GM13977 (cell line): ENCODE measurements at places on chromosomes 7 and 10.

DNA sequence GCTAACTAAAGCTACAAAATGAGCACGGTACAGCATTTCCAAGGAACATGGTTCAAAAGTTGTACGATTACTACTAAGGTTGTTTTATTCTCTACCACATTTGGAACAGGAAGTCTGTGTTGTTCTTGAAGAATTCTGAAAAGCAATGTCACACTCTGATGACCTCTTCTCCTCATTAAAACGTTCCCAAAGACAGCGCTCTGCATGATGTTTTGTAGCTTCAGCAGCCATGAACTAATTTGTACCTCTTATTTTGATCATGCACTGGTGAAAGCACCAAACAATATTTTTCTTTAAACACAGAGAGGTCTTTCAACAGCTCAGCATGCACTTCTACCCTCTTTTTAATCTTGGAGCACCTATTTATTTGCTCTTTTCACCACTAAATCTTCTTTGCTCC lies 75.0 kb upstream of the TES start:
- DNase-seq, result no peak

- no peak for DNase-seq
Measured at GRCh38 chr7:158825628-158826289, 3.5 kb downstream of the ESYT2 start.

- no peak for DNase-seq
Measured at GRCh38 chr10:47371629-47372485, 12.2 kb downstream of the ZNF488 start.

DNA sequence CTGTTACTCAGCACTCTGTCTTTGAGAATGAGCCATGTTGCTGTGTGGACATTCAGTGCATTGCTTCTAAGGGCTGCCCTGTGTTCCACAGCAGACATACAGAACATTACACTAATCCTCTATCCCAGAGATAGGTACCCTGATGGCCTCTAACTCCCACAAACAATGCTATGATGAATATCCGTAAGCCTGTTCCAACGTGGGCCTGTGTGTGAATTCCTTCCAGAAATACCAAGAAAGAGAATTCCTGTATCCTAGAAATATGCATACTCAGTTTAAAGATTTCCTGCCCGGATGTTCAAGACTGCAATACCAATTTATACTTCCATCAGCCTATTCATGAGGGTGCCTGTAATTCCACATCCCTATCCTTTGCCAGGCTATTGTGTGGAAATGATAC lies 21.3 kb upstream of the ST8SIA6 start:
- DNase-seq, result no peak

DNA sequence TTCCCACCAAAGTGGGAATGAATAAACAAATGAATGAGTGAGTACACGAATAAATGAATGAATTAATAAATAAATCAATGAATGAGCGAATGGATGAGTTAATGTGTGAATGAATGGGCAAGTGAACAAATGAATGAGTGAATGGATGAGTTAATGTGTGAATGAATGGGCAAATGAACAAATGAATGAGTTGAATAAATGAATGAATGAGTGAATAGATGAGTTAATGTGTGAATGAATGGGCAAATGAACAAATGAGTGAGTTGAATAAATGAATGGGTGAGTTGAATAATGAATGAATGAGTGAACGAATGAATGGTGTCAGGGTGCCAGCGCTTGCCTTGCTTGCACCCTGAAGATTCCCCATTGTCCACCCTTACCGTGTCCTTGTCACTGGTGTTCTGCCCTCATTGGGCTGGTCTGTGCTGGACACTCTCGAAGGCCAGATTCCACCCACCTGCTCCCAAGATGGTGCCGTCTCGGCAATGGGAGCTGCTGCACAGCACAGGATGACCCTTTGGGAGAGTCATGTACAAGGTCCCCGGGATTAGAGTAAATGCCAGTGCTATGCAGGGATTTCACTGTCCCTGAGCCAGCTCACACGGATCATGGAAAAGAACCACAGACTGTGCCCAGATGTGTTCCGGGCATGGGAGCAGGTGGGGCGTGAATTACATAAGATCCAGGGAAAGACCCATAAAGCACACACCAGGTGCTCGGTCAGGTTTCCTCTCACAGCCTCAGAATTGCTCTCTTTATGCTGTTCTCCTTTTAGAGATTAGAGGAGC lies 83.2 kb downstream of the CAMK1D start:
- DNase-seq, result no peak

GRCh38 chr7:119196183-119196582 lies 971.7 kb downstream of the ANKRD7 start:
- DNase-seq, result no peak

DNA sequence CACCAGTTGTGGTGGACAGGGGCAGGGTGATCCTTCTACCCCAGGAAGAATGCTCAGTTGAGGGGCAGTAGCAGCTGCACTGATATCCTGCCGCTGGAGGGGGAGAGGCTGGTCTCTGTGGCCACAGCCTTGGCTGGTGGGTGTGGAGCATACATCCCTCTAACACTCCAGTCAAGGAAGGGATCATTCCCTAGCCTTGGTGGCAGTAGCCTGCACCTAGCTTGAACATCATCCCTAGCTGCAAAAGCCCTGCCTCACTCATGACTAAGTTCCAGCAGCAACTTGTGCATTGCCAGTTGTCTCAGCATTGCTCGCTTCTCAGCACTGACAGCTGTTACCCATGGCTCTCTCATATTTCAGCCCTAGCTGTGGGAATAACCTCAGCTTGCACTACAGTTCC lies 688.9 kb upstream of the POT1 start:
- no peak for DNase-seq

DNA sequence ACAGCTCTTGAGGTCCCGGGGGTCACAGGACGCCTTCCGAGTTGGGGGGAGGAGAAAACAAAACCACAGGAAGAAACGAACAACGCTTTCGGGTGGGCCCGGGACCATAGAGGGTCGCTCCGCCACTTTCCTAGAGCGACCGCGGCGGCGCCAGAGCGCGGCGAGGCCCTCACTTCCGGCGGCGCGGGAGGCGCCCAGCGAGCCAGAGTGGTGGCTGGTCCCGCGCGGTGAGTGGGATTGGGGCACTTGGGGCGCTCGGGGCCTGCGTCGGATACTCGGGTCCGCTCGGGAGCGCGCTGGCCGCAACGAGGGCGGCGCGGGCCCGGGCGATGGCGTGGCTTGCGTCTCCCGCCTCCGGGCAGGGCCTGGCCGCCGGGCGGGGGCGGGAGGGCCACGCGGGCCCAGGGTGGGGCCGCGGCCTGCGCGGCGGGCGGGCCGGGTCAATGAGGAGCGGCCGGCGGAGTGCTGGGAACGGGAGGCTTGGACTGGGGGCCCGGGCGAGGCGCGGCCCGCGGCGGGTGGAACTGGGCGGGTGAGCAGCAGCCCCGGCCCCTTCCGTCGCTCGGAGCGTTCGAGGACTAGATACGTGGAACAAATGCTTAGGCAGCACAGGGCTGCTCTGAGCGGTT lies at the start of gene ZNF22:
Gene ZNF22 (plus strand): TSS at position 172 of the 629 bp plus-strand sequence. CDS start 2,446 bp downstream, outside the sequence.
- peak; percentile 86 for DNase-seq

- peak; percentile 24 for DNase-seq
Measured at GRCh38 chr10:48307711-48308018, 1.2 kb downstream of the MAPK8 start.

GRCh38 chr10:68171539-68172080 lies 60.3 kb downstream of the ATOH7 start:
- DNase-seq, result no peak

GRCh38 chr10:99573790-99574189 lies 41.0 kb downstream of the NKX2-3 start:
- DNase-seq, result no peak

GRCh38 chr7:17500736-17501135 lies 202.3 kb downstream of the AHR start:
- no peak for DNase-seq

DNA sequence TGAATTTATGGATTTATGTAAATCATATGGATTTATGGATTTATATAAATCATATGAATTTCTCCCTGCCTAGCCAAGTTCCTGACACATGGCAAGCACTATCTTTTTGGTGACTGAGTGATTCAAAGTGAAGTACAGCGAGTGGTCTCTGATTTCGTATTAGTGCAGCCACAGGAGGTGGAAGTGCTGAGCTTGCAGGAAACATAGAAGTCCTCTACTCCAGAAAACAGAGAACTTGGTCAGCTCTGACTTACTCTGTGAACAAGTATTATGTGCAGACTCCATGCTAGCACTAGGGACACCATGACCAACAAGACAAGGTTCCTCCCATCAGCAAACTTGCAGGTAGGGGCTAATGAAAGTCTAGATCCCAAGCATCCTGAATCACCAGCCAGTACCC lies 28.5 kb downstream of the CYP3A5 start:
- no peak for DNase-seq

DNA sequence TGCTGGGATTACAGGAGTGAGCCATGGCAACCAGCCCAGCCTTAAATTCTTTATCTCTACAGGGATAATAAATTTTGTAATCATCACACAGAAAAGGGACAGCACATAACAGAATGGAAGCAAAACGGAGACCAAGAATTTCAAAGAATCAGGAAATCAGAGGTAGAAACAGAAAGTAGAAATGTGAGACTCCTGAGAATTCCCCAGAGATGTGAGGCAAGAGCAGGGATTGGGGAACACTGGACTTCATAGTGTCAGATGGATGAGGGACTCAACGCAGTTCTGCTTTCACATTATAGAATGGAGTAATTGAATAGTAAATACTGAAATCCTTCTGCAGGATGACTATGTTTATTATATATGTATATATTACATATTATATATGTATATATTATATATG lies 52.5 kb upstream of the MPP7 start:
- no peak for DNase-seq

- DNase-seq, result no peak
Measured at GRCh38 chr10:32865170-32865569, 92.9 kb downstream of the ITGB1 start.

- peak; percentile 75 for DNase-seq
Measured at GRCh38 chr10:79244841-79245504, 102.3 kb upstream of the PPIF start.

GRCh38 chr10:53903756-53904155 lies 897.3 kb downstream of the PCDH15 start:
- no peak for DNase-seq

- no peak for DNase-seq
Measured at GRCh38 chr10:114323023-114323422, 81.3 kb downstream of the AFAP1L2 start.

GRCh38 chr10:114386452-114386851 lies 17.9 kb downstream of the AFAP1L2 start:
- DNase-seq, result no peak

DNA sequence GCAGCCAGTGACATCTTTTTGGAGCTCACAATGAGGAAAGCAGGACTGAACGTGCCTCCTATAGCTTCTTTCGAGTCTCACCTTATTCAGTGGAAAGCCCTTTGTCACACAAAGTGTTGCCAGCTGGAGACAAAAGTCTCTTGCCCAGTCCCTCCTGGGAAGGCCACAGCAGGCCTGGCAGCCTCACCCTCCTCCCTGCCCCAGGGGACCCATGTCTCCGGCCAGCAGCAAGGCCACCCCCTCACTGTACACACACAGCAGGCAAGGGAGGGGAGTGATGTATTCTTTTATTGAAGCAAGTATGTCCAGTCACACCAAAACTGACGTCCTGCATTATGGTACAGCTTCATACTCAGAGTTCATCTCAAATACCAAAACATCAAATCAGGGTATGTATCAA lies 56.0 kb downstream of the CSGALNACT2 start:
- DNase-seq, result peak; percentile 6

GRCh38 chr7:85294176-85294575 lies 107.3 kb upstream of the SEMA3D start:
- DNase-seq, result no peak

DNA sequence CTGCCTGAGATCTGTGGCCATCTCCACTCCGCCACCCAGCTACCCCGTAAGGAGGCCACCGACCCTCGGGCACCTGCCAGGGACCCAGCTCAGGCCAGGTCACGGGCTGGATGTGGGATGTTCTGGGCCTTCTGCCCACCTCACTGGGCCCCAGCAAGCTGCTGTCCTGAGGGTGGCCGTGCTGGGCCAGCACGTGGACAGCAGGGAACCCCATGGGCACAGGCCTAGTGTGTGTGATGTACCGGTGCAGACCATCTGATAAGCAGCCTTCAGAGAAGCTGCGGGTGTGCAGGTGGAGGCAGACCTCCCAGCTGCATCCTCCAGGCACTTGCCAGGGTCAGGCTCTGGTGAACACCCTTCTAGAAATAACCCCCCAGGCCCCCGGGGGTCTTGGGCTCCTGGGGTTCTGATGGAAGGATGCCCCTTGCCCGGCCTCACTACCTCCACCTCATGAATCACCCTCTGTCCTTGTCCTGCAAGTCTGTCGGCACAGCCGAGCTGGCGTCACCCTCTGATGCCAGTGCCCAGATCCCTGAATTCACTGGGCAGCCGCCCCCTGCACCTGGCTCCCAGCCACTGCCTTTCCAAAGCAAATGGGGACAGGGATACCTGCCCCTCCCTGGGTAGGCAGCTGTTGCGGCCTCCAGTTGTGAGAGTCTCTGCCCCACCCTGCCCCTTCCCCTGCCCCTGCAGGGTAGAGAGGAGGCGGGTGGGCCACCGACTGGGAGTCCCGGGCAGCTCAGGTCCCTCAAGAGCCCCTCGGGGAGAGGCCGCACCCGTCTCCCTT lies 139.8 kb downstream of the FAM53B start:
- no peak for DNase-seq

GRCh38 chr7:43594020-43594419 lies 11.1 kb downstream of the STK17A start:
- DNase-seq, result no peak

DNA sequence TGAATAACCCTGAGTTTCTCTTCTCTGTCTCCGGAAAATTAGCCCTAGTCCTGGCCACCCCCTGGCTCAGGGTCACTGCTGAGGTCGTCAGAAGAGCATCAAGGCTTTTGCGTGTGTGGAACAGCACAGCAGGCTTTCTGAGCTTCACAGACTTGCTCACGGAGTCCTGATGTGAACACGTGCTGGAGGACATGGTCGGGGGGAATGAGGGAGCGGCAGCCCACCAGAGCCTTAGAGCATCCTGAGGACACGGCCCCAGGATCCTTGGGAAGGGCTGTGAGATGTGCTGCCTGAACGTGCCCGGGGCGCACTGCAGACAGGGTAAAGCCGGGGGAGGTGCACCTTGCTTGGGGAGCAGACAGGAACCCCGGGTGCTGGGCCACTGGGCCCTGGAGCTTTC lies 28.8 kb downstream of the TMEM120A start:
- no peak for DNase-seq

GRCh38 chr10:79399223-79399831 lies 46.1 kb downstream of the ZCCHC24 start:
- no peak for DNase-seq

- no peak for DNase-seq
Measured at GRCh38 chr7:80639011-80639410, 569 bp downstream of the CD36 start.

GRCh38 chr7:14747701-14748100 lies 154.8 kb downstream of the DGKB start:
- no peak for DNase-seq

- DNase-seq, result no peak
Measured at GRCh38 chr10:72242675-72243074, 26.6 kb upstream of the ASCC1 start.

GRCh38 chr7:11343818-11344413 lies 370.2 kb downstream of the PHF14 start:
- DNase-seq, result peak; percentile 4

DNA sequence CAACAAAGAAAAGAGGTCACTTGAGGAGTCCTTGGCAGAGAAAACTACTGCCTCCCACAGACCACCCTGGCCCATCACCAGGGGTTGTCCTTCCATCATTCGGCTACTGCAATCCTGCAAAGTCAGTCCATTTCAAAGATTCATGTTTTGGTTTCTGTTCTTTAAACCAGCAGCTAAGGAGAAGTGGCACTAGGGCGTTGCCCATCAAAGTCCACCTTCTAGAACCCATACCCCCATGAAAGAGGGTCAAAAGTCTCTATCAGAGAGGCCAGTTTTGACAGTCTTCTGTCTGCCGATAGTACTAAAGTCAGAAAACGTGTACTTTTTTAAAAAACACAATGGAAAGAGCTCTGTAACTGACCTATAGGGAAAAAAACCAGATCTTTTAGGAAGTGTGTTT lies 14.4 kb downstream of the CCDC6 start:
- DNase-seq, result no peak
